ENCODE measurements at places on chromosomes 1 and 21.

GRCh38 chr1:37474697-37475379 is 458 bp downstream of the ZC3H12A start:
- no peak for DNase-seq

DNA sequence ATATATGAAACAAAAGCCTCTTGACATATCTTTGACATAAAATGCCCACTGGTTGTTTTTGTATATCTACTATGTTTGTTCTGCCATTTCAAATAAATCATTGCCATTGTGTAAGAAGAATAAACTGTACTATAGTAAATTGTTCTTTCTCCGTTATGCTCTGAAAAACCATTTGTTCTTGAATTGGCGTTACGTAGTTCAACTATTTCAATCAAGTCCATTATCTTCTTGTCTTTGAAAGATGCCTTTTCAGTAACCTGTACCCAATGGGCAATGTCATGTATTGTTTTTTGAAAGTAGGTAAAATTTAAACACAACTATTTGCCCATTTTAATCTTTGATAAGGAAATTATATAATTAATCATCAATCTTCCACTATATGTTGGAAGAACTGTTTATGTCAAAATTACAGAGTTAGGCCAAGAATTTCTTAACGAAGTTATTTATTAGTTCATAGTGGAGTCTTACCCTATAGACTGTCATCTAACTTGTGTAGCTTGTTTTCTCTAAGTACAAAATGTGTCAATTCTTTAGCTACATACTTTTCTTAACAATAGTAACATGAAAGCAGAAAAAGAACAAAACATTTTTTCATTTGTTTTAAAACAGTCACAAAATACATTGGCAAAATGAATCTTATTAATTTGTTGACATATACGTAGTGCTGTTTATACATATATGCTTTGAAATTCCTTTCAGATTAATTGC is 294.8 kb downstream of the PTPRC start:
- no peak for DNase-seq

DNA sequence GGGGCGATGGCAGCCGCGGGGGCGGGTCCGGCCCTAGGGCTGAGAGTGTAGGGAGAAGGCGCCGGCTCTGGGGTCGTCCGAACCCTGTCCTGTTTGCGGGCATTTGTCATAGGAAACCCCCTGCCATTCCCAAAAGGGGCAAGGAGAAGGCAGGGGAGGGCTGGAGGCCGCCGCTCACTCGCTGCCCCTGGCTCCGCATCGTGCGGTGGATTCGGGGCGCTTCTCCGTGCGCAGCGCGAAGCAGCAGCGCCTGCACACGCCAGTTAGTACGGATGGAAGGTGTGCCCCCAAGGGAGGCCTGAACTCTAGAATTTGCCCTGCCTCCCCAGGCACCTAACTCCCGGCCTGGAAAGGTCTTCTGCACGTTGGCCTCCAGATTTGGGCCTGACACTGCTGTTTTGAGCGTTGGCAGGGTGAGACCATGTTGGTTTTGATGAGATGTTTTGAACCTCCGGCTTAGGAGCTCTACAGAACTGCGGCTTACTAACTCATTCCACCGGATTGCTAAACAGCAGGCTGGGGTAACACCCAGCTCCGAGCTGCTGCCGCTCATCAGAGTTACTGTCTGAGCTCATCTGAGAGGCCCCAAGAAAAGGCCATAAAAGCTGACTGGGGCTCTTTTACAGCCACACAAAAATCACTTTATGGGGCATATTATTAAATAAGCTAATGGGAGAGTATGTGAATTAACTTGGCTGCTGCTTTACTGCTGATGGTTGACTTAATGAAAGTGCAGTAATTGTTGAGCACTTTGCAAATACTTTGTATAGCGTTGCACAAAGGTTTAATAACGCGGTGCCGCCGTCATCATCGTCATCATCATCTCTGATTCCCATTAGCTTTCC is 987 bp downstream of the GPR137B start:
- no peak for DNase-seq

- DNase-seq = no peak
Observed at GRCh38 chr1:206887701-206888100, 9.5 kb upstream of the IL24 start.

Data from NCI-H526 treated with DMSO at 0.1 percent for 48 hours (cell line).